NCI-H1436 (cell line): ENCODE measurements at places on chromosomes 1 and 21.
A peak's percentile ranks its signal among the peaks of the same experiment; 100 is the strongest.

- no peak for DNase-seq
Observed at GRCh38 chr1:45820173-45820572, 16.8 kb downstream of the MAST2 start.

- DNase-seq = no peak
Observed at GRCh38 chr21:45834821-45835293, 146.7 kb upstream of the COL6A1 start.

DNA sequence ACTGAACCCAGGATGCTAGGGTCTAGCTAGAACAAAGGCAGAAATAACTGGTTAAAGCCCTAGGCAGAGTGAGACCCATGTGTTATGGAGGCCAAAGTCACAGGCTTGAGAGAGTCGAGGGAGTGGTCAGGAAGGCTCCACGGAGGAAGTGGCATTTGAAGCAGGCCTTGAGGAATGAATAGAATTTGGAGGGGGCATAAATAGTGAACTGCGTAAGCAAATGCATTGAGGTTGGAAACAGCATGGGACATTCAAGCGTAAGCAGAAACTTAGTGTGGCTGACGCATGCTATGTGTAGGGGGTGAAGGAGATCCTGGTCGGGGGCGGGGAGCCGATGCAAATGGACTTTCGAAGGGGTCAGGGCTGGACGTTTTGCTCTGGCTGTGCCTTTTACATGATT lies 11.5 kb downstream of the AZIN2 start:
- DNase-seq = no peak

DNA sequence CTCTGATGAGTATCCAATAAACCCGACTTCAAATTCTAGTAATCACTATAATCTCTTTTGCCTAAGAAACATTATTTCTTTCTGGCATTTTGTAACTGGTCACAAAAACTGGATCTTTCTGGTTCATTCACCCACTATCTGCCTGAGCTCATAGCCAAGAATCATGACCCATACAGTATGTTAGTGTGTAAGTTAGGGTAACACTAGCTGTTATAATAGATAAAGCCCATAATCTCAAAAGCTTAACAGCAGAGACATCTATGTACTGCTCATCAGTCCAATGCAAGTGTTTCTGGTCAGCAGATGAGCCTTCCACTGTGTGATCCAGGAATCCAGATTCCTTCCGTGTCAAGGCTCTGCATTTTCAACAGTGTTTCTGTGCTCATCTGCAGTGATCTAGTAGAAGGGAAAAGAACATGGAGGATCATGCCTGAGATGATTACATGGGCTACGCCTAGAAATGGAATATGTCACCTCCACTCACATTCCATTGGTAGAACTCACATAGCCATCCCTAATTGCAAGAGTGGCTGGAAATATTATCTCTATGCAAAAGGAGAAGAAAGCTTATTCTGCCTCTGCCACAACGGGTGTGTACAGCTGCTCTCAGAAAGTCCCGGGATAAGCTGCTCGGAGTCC lies 27.7 kb downstream of the RRAGC start:
- no peak for DNase-seq

GRCh38 chr21:44615911-44616590 lies 4.2 kb downstream of the KRTAP10-8 start:
- no peak for DNase-seq

- no peak for DNase-seq
Observed at GRCh38 chr21:42405064-42406013, 1.6 kb downstream of the UBASH3A start.

DNA sequence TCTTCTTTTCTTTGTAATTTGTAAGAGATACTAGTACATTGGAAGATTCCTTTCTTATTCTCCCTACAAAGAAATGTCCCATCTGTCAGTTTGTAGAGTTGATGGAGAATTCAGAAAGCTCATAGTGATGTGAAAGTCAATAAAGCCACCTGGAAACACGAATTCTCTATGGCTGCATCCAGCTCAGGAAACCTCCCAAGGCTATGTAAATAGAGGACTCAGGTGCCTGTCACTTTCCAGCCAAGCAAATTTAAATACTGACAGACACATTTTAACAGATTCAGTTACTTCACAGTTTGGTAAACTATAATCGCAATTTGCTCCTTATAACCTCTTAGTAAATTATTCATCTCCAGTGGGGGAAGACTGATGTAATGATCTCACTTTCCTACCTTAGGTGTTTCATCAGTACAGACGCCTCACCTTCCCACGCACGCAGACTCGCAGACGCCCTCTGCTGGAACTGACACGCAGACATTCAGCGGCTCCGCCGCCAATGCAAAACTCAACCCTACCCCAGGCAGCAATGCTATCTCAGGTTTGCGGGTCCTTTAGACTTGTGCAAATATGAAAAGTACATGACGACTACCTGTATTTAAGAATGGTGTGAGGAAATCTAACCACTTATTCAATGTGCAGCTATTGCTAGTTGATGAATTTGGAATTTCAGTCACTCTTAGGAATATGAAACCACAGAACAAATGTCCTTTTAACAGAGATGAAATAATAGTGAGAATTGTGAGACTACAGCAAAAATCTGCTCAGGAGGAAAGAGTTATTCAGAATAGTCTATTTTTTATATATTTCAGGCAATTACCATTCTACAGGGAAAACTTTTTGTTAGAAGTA lies 60.6 kb downstream of the PTPRC start:
- DNase-seq = no peak

DNA sequence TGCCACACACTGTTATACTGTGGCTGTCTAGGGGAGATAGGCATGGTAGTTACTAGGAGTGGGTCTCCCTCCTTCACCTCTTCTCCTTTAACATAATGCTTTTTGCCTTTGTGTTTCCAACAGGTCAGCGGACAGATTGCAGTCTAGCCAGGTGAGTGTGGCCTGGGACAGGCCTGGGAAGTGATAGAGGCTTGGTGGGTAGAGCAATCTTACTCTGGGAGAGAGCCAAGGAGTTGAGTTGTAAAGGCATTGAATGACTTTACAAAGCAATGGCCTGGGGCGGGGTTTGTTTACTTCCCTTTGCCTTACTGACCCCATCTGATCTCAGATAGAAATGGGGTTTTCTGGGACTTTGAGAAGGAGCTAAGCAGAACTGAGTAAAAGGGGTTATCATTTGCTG lies 51.0 kb upstream of the IKBKE start:
- no peak for DNase-seq

DNA sequence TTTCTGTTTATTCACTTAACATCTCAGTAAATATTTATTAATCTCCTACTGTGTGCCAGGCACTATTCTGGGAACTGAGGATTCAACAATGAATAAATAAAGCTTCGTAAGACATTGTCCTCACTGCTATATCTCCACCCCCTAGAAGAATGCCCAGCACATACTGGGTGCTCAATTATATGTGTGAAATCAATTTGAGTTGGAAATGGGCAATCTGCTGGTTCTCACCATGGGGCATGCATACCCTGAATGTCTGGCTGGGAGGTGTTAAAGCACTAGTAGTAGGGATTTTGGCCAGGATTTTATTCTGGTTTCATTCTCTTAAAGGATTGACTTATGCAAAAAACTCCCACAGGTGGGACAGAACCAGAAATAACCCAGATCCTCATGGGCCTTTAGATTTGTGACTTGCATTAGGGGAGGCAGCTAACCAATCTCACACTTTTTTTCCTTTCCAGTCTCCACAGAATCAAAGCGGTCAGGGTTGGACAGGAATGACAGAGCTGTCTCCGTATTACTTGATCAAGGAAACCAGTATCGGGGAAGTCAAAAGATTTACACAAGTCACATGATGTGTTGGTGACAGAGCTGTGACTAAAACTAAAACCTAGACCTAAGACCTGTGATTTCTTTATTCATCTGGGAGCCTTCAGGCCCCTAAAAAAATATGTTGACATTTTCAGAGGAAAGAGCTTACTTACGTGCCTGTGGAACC lies 12.8 kb downstream of the GFI1 start:
- DNase-seq = no peak

GRCh38 chr1:94898491-94899385 lies 28.2 kb downstream of the CNN3 start:
- no peak for DNase-seq

DNA sequence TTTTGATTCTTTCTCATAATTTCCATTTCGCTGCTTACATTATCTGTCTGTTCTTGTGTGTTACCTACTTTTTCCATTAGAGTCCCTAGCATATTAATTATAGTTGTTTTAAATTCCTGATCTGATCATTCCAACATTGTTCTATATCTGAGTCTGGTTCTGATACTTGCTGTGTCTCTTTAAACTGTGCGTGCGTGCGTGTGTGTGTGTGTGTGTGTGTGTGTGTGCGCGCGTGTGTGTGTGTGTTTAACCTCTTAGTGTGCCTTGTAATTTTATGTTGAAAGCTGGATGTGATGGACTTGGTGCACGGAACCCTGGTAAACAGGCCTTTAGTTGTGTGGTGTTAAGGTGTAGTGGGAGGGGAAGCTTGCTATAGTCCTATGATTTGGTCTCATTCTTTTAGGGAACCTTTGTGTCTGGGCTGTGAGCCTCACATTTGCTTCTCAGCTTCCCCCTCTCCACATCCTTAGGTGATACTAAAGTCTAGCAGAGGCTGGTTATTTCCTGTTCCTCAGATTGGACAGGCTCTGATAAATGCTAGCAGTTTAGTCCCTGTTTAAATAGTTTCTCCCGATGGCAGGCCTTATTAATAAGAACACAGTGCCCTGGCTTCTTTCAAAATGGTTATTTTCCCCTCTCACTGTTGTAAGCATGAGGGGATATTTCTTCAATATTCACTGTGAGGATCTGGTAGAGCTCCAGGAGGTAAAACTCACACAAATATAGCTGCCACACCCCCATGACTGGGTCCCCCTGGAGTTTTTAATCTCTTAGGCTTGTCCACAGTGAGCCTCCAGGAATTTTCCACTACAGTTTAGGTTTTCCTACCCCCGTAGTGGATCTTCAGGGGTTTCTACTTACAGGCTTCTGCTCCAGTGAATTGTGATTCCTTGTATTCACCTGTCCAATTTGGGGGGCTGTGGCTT lies 118.3 kb downstream of the GALNT2 start:
- DNase-seq = no peak

DNA sequence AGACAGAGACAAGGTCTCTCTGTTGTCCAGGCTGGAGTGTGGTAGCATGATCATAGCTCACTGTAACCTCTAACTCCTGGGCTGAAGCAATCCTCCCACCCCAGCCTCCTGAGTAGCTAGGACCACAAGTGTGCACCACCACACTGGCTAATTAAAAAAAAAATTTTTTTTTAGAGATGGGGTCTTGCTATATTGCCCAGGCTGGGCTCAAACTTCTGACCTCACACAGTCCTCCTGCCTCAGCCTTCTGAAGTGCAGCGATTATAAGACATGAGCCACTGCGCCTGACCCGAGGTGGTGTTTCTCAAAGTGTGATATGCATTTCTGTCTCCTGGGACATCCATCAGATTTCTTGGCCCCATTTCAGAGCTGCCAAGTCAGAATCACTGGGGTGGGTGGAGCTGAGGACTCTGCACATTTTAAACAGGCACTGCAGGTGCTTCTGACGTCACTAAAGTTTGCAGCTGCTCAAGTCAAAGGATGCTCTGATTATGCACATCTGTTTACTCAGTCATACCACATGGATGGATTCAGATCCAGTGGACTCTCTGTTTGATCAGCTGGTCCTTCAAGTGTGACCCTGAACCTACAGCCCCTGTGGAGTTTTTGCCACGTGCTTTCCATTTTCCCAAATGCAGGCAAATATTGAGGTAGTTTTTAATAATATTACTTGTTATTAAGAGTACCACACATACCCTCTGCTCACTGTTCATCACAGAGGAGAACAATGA lies 21.4 kb downstream of the TGFB2 start:
- DNase-seq = peak; percentile 44

DNA sequence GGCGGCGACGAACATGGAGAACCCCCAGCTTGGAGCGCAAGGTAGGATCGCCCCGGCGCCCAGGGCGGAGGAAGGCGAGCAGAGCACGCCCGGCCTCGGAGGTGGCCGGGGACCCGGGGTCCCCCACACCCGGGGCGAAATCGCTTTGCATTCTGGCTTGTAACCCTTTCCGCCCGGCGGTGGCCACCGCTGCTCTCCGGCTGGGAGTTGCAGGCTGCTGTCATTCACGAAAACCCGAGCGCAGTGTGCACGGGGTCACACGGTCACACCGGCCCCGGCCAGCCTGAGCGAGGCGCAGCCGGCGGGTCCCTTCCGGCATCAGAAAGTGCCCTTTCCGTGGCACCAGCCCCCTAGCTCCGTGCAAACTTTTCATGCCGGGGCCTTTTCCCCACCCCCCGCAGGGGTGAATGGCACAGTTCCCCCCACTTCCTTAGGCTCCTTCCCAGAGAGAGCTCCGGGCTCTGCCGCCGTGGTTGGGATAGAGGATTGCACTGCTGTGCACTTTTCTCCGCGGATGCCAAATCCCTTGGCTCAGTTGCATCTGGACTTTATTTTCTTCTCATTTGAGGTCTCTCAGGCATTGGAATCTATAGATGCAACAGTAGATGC lies 802 bp downstream of the KAZN start:
- no peak for DNase-seq

DNA sequence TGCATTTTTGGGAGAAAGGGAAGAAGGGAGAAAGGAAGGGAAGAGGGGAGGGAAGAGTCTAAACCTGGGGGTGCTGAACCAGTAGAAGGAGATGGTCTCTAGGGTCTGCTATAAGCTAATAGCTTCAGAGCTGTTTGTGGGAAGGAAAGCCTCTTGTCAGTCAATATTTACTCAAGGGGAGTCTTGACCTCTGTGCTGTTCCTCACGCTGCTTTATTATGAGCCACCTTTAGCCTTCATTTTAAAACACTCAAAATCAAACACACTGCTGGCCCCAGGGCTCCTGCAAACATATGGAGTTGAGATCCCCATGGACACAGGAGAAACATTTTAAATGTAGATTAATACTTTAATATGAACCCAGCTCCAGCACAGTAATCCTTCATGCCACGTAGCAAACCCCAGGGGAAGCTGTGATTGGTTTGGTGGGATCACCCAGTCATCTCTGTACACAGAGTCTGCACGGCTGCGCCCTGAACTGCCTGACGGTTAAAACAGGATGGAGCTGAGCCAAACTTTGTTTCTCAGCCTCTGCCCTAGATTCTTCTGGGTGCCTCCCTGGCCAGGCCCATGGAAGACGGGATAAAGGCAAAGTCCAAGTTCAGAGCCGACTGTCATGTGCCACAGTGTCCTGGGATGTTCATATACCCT lies 40.2 kb upstream of the VWA5B1 start:
- DNase-seq = peak; percentile 60

- no peak for DNase-seq
Observed at GRCh38 chr1:35555601-35556477, 1.4 kb downstream of the KIAA0319L start.

- DNase-seq = no peak
Observed at GRCh38 chr1:14775434-14775833, 176.9 kb downstream of the KAZN start.

DNA sequence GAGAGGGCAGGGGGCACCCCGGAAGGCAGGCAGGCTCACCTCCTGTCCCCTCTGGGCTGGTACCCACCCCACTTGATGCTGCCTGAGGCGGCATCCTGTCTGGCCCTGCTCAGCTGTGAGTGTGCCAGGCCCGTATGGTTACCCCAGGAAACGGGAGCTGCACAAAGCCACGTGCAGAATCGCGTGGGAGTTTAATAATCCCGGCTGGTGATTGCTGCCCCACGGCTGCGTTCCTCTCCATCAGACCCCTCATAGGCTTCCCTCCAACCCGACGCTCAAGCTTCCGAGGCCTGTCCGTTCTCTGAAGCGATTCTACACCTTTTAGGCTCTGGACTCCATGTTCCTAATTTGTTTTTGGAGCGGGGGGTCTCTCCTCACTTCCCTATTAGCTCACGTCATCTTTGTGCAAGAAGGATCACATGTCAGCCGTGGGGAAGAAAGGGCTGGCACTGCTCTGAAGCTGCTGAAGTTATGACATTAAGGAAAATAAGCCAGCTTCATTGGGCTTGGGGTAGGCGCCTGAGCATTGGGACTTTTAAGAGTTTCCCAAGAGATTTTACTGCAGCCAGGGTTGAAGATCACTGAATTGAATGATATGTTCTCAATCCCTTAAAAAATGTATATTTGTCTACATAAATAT lies 1.1 kb upstream of the B3GALT5 start:
- no peak for DNase-seq
